ENCODE measurements at places on chromosomes 3 and 15.

- DNase-seq, result no peak
Observed at GRCh38 chr3:177772908-177773557, 575.8 kb upstream of the TBL1XR1 start.

DNA sequence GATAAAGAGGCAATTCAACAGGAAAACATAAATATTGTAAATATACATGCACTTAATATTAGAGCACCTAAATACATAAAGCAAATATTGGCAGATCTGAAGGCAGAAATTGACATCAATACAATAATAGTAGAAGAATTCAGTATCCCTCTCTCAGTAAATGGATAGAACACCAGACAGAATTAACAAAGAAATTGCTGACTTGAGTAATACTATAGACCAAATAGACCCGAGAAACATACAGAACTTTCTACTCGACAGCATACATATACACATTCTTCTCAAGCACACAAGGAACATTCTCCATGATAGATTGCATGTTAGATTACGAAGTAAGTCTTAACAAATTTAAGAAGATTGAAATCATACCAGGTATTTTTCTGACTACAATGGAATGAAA, 50.2 kb downstream of the OXSM start:
- no peak for DNase-seq

DNA sequence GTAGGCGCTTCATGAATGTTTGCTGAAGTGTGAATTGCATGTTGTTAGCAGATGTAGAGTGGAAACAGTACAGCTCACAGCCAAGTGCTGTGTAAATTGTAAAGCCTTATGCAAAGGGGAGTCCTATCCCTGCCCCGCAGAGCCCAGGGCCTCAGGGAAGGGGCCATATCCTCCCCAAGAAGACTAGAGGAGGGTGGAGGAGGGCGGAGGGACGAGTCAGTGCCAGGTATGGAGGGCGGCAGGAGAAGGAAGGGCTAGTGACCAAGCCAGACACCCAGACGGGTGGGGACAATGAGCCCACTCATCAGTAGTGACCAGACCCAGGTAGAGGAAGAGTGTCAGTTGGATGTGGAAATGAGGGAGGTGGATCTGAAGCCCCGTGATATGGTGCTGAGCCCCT, 45.2 kb downstream of the ZNF710 start:
- DNase-seq, result no peak

- no peak for DNase-seq
Observed at GRCh38 chr3:17278006-17278405, 393.3 kb downstream of the PLCL2 start.

DNA sequence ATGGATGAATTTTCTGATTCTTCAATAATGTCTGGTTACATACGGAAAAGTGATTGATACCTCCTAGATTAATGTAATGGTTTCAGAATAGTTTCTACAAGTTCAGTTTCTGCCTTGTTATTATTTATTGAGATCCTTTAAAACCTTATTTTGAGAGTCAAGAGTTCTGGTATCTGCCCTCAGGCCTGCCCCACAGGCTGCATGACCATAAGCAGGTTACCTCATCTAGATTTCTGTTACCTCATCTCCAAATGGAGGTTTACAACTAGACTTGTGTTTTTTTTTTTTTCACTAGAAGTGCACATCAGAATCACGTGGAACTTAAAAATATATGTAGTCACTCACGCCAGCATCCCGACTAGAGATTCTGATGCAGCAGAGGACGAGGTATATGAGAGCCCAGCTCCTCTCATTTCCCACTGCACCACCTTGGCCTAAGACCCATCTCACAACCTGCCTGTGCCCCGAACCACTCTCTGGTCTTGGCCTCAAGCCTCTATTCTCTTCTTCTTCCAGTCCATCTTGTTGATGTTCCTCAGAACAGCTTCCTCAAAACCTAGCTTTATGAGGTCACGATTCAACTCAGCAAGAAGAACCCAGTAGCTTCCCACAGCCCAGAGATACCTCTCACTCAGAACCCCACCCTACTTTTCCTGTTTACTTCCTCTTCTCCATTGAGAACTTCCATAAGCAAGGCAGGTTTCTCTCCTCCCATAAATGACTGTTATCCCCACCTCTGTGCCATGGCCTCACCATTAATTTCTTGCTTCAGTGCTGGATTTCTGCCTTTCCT, 353.4 kb downstream of the CHST2 start:
- no peak for DNase-seq

DNA sequence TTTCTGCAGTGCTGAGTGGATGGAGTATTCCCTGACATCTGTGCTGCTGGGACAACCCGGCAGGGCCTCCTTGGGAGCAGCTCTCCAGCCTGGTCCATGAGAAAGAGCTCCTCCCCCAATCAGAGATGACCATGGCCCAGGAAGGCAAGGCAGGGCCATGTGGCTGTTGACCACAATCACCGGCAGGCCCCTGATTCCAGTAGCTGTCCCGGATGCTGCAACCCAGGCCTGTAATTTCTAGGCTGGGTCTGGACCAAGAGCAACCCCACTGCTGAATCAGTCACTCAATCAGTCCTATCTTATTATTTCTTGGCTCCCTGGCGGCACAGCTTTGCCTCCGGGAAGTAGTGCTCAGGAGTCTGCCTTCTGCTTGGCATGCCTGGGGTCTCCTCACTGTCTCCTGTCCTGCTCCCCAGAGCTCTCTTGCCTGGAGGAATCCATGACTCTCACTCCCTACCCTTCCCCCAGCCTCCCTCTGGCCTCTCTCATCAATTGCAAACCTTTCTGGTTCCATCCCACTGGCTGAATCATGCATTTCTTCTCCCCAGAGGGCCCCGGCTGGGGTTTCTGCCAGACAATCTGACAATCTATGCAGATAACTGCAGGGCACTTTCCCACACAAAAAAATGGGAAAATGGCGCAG, 32.6 kb upstream of the ITGA11 start:
- DNase-seq, result no peak

GRCh38 chr3:7205962-7206361, 345.0 kb downstream of the GRM7 start:
- no peak for DNase-seq

GRCh38 chr15:74141591-74141990, 11.2 kb downstream of the ISLR2 start:
- no peak for DNase-seq

DNA sequence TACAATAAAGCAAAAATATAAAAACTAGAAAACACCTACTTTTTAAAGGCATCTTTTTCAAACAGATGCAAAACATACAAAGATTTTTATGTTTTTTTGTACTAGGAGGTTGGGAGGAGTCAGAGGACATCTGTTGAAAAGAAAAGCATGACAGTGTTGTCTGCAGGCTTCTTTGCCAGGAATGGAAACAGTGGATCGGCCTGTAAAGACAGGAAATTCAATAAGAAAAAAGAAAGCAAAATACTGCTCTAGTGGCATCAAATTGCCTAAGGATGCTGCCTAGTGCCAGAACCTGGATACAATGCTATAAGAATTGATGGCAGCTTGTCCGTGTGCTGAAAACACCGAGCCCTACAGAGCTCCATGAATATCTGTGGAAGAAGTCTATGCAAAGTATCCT, 69.9 kb downstream of the TBC1D5 start:
- no peak for DNase-seq

- DNase-seq, result no peak
Observed at GRCh38 chr15:41942886-41943285, 29.5 kb downstream of the EHD4 start.

GRCh38 chr3:3064297-3064696, 45.9 kb downstream of the IL5RA start:
- no peak for DNase-seq

- no peak for DNase-seq
Observed at GRCh38 chr3:172314591-172315160, 133.6 kb downstream of the GHSR start.

DNA sequence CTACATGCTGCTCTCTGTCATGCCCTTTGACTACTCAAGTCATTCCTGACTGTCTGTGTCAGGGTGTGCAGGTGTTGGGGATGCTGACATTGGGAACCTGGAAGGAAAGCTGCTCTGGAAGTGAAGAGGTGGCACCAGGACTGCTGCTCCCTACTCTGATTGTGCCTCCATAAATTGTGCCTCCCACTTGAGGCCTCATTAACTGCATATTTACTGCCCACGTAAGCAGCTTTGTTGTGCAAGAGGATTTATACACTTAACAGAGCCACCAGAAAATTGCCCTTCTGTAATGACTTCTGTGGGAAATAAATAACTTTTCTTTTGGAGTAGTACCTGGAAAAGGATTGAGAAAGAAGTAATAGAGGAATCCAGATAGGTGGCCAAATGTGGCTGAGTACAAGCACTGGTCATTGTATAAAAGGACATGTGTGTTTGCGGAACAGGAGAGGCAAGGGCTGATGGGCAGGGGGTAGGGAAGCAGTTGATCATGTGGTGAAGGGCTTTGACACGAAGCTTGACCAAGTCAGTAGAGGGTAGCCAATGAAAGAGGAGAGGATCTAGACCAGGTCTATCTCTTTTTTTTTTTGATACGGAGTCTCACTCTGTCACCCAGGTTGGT, 24.8 kb downstream of the IL20RB start:
- no peak for DNase-seq

- DNase-seq, result no peak
Observed at GRCh38 chr3:37970802-37971201, 19.8 kb upstream of the VILL start.

DNA sequence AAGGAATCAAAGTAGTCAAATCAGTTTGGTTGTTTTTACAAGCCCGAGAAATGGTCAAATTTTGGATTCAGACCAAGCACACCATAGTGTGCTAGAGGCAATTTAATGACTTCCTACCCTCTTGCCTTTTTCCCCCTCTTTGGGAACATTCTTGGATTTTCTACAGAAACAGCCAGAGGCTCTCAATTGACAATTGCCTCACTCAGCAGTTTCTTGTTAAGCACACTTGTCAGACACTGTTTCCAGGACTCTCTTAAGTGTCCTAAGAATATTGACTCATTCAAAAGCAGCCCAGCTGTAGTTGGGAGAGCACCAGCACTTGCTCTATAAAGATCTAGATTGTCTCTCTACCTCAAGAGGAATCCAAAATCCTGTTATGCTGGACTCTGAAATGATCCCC, 1.5 kb upstream of the SLC35G2 start:
- DNase-seq, result no peak

DNA sequence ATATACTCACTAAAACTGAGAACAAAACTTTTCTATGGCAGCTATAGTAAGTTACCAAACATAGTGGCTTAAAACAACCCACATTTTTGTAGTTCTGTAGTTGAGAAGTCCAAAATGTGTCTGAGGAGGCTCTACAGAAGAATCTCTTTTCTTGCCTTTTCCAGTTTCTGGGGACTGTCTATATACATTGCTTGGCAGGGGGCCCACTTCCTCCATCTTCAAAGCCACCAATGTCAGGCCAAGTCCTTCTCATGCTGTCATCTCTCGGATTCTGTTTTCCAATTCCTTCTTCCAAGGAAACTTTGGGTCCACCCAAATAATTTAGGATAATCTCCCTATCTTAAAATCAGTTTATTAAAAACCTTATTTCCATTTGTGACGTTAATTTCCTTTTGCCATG, 92.7 kb downstream of the DLG1 start:
- no peak for DNase-seq

DNA sequence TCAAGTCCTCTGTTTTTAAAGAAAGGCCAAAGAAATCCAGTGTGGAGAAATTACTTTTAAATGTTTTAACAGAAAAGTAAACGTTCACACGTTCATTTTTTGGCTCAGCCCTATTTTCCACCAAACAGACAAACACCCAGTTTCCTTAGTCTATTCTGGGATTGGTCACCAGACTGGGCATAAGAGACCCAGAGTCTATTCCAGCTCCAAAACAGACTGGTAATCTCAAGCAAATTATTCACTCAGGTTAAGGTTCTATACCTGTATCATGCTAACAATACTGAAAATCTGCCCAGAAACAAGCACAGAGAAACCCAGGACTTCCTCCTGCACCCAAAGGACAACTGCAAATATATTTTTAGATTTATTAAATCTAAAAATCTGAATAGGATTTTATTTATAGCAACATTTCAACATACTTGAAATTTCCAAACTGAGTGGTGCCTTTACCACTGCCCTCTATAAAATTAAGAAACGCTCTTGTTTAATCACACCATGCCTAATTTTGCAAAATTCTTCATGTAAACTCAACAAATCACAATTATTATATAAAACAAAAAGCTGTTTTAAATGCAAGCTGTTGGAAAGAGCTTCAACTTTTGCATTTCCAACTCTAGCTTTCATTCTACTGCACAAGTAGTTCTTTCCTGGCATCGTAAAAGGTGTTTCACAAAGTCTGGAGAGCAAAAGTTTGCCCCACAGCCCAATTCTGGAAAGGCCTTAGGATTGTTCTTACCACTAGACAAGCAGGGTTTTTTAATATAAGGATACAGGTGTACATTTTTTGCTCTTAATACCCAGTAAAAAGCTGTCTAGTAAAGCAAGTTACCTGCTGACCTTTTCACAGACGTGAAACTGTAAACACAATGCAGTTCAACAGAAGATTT, 18.7 kb downstream of the ZNF148 start:
- DNase-seq, result no peak

GRCh38 chr15:69417581-69417980, 3.4 kb downstream of the KIF23 start:
- DNase-seq, result no peak

GRCh38 chr15:67777071-67777470, 48.2 kb upstream of the SKOR1 start:
- DNase-seq, result no peak

- DNase-seq, result no peak
Observed at GRCh38 chr3:17759901-17760300, 17.5 kb upstream of the TBC1D5 start.

- DNase-seq, result no peak
Observed at GRCh38 chr3:9598783-9599387, 45.3 kb upstream of the LHFPL4 start.

DNA sequence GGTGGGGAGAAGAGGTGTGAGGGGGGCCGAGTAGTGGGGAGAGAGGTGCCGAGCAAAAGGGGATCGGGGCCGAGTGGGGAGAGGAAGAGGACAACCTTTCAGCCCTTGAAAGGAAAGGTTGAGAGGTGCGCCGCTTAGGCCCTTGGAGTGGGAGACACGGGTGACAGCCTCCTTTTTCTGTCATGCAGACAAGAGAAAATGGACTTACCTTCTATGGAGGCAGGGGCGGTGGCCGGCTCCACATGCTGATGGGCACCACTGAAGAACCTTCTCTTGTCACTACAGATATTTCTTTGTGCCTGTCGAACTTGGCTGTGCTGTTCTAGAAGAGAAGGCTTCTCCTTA, 421 bp downstream of the KLHL18 start:
- DNase-seq, result no peak

GRCh38 chr3:139532976-139533375, 6.6 kb downstream of the RBP1 start:
- DNase-seq, result no peak

GRCh38 chr15:67187351-67187854, 67.1 kb downstream of the AAGAB start:
- no peak for DNase-seq

DNA sequence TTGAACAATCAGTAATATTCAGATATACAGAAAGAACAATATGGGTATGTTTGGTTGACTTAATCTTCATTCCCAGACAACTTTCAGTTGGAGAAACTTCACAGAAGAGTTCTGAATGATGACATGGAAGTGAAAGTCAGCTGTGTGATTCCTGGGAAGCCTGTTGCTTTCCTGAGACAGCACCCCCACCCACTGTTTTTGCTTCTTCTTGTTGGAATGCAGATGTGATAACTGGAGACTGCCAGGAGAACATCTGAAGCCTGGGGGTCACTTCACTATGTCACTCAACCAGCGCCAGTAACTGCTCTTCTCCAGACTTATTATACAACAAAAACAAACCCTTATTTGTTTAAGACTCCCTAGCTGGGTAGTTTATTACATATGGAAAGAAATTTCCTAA, 599.4 kb downstream of the ZIC1 start:
- no peak for DNase-seq
